ENCODE measurements at places on chromosomes 3 and 15.

DNA sequence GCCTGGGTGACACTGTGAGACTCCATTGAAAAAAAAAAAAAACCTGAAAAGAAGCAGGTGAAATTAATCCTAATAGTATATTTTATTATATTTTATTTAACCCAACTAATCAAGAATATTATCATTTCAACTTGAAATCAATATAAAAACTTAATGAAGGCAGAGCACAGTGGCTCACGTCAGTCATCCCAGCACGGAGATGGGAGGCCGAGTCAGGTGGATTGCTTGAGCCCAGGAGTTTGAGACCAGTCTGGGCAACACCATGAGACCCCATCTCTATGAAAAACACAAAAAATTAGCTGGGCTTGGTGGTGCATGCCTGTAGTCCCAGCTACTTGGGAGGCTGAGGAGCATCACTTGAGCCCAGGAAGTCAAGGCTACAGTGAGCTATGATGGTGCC lies 33.3 kb upstream of the SLC41A3 start:
- H3K27ac ChIP-seq, result no peak overlapping the region
- no peak overlapping the region for H3K4me3 ChIP-seq
- H3K27me3 ChIP-seq, result no peaks in the 10 kb centered on the region
- peaks cover 12% of the 10 kb centered on the region for H3K4me1 ChIP-seq
- DNase-seq, result peak; percentile 1
- H3K36me3 ChIP-seq, result no peaks in the 10 kb centered on the region

DNA sequence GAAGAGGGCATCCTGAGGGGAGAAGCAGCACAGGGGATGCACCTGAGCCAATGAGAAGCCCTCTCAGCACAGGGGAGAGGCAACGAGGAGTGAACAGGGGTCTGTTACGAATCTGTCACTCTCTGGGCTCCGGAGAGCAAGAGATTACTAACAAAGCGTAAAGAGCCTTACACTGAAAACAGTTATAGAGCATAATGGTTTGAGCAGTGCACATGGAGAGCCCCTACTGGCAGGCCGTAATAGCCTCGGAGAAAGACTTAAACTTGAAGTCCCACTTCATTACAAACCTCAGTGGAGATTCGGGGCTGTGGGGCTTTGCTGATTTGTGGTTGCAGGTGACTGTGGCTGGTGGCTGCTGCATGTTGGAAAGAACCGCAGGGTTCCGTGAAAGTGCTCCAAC lies 271.5 kb upstream of the TMC3 start:
- H3K27ac ChIP-seq, result no peak overlapping the region
- DNase-seq, result no peak
- no peaks in the 10 kb centered on the region for H3K27me3 ChIP-seq
- H3K4me3 ChIP-seq, result no peak overlapping the region
- no peaks in the 10 kb centered on the region for H3K36me3 ChIP-seq

DNA sequence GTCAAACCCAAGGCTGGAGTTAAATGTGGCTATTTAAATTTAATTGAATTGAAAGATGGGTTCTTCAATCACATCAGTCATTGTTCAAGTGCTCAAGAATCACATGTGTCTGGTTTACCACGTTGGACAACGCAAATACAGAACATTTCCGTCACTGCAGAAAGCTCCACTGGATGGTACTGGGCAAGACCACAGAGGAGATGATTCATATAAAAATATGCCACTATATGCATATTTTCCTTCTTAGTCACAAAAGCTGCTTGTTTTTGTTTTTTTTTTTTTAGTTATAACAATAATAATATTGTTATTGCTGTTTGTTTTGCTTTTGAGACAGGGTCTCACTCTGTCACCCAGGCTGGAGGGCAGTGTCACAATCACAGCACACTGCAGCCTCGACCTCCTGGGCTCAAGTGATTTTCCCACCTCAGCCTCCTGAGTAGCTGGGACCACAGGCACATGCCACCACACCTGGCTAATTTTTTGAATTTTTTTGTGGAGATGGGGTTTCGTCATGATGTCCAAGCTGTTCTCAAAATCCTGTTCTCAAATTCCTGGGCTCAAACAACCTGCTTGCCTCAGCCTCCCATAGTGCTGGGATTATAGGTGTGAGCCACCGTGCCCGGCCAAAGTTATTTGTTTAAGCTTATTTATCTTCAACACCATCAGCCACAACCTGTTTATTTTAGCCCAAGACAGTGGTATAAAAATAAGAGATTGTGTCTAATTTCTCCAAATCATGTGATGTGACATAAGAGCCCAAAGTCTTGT lies 19.4 kb downstream of the RTP3 start:
- no peak overlapping the region for H3K27ac ChIP-seq
- no peaks in the 10 kb centered on the region for H3K27me3 ChIP-seq
- H3K36me3 ChIP-seq, result no peaks in the 10 kb centered on the region

GRCh38 chr15:77030928-77031375 lies 36.0 kb downstream of the PSTPIP1 start:
- no peak overlapping the region for H3K27ac ChIP-seq
- no peak for DNase-seq
- no peaks in the 10 kb centered on the region for H3K36me3 ChIP-seq
- H3K4me3 ChIP-seq, result no peak overlapping the region

DNA sequence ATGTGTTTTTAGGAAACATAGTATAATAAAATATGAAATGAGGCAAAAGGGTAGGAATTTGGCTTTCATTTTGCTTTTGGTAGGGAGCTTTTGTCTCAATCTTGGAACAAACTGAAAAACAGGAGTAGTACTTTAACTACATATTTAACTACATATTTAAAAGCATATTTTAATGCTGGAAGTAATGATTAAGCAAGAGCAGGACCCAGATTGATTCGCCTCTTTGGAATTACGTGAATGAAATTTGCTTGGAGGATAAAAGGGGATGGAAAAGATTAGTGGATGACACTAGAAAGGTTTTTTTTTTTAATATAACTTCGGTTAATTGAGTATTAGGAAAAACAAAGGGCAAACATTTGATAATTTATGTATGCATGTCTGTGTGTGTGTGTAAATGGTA lies 11.2 kb upstream of the TMEM212 start:
- DNase-seq, result no peak
- H3K36me3 ChIP-seq, result no peaks in the 10 kb centered on the region
- no peak overlapping the region for H3K4me3 ChIP-seq
- peak overlapping the region; percentile 63 for H3K27ac ChIP-seq
- H3K27me3 ChIP-seq, result no peaks in the 10 kb centered on the region
- peaks cover 33% of the 10 kb centered on the region for H3K4me1 ChIP-seq

DNA sequence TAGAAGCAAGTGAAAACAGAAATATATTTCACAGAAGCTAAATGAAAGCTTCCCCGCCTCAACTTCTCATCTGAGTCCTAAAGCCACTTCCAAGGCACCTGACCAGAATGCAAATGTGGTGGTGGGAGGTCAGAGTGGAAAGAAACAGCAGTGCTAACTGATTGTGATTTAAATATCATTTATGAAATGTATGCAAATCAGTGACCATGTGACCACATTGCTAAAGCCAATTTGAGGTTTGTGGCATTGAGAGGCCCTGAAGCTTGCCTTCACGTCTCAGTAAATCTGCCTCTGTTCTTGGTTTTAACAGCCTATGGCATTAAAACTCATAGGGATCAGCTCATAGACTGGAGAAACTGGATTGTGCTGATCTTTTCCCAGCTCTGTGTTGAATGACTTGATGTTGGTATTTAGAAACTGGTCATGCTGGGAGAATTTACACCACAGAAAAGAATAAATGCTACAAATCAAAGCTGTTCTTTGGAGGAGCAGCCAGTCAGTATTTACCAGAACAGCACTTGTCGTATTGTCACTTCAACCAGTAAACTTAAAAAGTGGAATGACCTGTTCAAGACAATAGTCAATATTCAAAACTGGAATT lies 481.4 kb upstream of the ALCAM start:
- no peaks in the 10 kb centered on the region for H3K4me1 ChIP-seq
- no peaks in the 10 kb centered on the region for H3K27me3 ChIP-seq
- no peak overlapping the region for H3K4me3 ChIP-seq
- DNase-seq, result no peak
- no peak overlapping the region for H3K27ac ChIP-seq

DNA sequence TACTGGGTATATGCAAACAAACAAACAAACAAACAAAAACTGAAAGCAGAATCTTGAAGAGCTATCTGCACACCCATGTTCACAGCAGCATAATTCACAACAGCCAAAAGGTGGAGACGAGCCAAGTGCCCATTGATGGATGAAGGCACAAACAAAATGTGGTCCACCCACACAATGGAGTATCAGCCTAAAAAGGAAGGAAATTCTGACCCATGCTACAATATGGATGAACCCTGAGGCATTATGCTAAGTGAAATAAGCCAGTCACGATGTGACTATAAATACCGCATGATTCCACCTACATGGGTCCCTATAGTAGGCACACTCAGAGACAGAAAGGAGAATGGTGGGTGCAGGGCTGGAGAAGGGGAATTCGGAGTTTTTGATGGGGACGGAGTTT lies 24.1 kb downstream of the XPC start:
- H3K4me1 ChIP-seq, result peaks cover 10% of the 10 kb centered on the region
- H3K4me3 ChIP-seq, result no peak overlapping the region
- no peak overlapping the region for H3K27ac ChIP-seq
- no peak for DNase-seq
- no peaks in the 10 kb centered on the region for H3K27me3 ChIP-seq
- H3K36me3 ChIP-seq, result peaks cover 45% of the 10 kb centered on the region

DNA sequence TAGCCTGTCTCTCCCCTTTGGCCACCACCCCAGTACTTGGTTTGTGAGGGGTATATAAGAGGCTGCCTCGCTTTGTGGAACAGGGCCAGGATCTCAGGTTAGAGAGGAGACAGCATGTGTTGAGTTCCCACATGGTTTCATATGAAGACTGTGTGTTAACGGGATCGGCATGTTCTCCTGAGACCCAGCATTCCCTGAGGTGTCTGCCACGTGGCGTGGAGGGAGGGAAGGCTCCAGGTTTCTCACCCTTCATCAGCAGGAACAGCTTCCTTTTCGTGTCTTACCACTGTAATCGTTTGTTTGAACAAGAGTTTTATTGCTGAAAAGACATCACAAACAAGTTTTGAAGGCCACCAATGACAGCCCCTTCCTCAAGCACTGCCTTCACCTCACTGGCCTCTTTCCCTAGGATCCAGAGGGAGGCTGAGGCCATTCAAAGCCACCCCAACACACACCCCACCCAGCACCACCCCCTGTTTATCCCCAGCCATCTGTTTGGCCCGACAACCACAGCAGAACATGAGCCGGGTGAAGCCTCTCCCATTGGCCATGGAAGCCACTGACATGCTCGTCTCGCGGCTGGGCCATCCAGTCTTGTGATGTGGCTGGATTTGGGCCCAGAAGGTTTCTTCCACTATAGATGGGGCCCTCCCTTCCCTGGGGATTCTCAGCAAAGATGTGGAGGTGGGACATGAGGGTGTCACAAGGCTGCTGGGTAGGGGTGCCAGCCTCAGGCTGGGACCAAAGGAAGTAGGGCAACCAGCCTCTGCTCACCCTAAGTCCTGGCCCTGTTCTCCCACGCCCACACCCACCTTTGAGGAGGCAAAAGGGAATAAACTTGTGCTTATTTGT lies 10.0 kb downstream of the BHLHE40 start:
- DNase-seq, result peak; percentile 97
- H3K36me3 ChIP-seq, result no peaks in the 10 kb centered on the region
- H3K4me1 ChIP-seq, result peaks cover 67% of the 10 kb centered on the region
- H3K27ac ChIP-seq, result peak overlapping the region; percentile 96

DNA sequence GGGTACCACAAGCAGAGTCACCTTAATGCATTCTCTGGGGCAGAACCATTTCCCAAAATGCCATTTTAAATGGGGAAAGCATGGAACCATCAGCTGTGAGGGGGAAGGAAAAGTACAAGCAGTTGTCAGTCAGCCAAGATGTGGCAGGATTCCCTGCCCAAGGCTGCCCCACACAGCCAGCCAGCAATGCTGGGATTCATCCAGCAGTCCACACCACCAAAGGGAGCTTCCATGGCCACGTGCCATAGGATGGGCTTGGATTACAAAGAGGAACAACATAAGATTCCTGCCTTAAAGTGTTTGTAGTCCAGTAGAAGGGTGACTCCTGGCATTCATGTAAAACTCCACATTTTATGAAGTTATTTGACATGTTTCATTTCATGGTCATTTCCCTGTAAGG lies 233.3 kb downstream of the SHOX2 start:
- H3K36me3 ChIP-seq, result no peaks in the 10 kb centered on the region
- peaks cover 8% of the 10 kb centered on the region for H3K4me1 ChIP-seq
- H3K27ac ChIP-seq, result peak overlapping the region; percentile 47

DNA sequence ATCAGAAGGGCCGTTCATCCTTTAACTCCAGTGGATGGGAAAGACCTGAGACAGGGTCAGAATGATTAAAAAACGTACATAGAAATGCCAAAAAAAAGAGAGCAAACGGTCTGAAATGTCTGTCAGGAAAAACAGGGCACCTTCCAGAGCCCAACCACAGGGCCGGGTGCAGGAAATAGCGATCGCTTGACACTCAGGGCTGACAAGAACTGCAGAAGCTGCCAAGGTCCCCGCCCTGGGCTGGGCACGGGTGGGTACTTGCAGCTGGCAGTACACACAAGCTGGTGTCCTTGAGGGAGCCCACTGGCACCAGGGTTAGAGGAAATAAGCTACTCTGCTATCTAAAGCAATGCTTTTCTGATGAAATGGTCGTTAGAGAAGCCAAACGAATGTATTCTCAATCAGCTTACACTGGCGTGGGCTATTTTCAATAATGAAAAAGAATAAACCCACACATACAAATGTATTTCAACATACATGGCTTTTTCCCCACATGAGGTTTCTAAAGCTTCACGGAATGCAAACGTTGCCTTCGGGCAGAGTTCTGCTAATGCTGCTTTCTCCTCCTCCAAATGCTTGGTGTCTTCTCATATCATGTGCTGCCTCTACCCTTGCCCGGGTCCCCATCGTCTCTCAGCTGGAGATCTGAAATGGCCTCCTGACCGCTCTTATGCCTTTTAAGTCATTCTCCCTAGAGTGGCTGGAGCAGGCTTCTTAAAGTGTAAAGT lies 15.6 kb downstream of the FRMD4B start:
- no peak overlapping the region for H3K4me3 ChIP-seq
- no peaks in the 10 kb centered on the region for H3K27me3 ChIP-seq
- DNase-seq, result peak; percentile 35
- H3K4me1 ChIP-seq, result no peaks in the 10 kb centered on the region
- no peaks in the 10 kb centered on the region for H3K36me3 ChIP-seq

- no peak overlapping the region for H3K4me3 ChIP-seq
- no peak for DNase-seq
- H3K4me1 ChIP-seq, result no peaks in the 10 kb centered on the region
- no peaks in the 10 kb centered on the region for H3K27me3 ChIP-seq
These were observed 119.9 kb upstream of the RASGRP1 start for GRCh38 chr15:38684440-38685010.

DNA sequence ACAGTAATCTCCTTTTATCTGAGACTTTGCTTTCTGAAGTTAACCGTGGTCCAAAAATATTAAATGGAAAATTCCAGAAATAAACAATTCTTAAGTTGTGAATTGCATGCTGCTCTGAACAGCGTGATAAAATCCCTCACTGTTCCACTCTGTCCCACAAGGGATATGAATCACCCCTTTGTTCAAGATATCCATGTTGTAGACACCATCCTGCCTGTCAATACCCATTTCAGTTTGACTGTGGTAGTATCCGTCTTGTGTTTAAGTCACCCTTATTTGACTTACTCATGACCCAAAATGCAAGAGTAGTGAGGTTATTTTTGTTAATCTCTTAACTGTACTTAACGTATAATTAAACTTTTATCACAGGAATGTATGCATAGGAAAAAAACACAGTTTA lies 435.0 kb downstream of the SHQ1 start:
- H3K4me3 ChIP-seq, result no peak overlapping the region
- H3K4me1 ChIP-seq, result peaks cover 49% of the 10 kb centered on the region
- DNase-seq, result no peak
- no peaks in the 10 kb centered on the region for H3K27me3 ChIP-seq
- H3K27ac ChIP-seq, result no peak overlapping the region
- H3K36me3 ChIP-seq, result no peaks in the 10 kb centered on the region
